ENCODE measurements at places on chromosomes 4 and X.

DNA sequence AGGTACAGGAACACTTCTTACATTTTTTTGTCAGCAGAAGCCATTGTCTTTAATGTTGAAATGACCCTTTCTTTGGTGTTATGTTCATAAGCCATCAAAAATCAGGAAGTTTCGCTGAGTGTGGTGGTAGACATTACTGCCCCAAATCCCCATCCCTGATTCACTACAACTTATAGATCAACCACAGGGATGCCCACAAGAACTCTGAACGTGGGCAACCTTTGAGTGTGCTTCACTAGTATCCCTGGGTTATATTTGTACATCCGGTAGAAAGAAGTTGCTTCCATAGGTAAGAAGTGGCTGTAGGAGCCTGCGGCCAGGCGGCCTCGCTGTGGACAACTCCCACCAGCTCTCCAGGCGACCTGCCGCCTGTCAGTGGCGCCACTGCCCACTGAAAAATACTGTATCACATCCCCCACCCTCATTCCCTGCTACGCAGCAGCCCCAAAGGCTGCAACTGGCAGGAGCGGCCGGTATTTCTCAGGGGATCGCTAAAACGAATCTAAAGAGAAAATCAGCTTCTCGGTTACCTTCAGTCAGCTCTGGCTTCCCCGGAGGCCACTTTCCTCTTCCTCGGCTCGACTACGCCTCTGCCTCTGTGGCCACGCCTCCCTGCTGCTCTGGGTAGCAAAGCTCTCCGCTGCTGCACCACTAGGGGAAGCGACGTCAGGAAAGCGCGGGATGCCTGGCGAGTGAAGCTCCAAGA lies 13.9 kb upstream of the ETDC start:
- DNase-seq: peak; percentile 70

DNA sequence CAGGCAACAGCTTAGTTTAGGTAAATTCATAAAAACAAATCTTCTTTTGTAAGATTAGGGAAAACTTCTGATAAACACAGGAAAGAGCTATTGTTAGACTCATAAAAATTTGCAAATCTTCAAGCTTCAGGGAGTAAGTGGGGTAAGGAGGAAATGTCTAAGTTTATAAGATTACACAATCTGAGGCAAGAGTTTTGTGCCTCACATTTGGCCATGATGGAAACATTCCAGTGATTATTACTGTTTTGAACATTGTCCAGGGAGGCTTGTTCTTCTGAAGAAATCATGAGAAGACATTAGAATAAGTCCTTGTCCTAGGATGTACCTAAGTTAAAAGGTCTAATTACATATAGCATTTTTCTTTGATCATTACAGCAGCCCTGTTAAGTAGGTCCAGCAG lies 72.8 kb downstream of the MAOB start:
- no peak for DNase-seq

DNA sequence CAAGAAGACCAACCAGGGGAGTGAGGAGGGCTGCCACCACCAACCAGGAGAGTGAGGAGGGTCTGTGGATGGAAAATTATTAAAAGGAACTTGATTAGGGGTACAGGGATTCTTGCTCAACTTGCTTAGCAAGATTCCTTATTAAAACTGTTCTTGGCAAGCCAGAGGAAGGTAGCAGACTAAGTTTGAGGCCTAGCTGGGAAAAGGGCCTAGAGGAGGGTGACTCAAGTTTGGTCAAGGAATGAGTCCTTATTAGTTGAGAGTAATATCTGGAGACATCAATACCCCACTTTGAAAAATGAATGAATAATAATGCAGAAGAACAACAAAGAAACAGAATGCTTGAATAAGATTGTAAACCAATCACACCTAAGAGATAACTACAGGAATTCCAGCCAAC lies 612.4 kb upstream of the ZFP42 start:
- no peak for DNase-seq

DNA sequence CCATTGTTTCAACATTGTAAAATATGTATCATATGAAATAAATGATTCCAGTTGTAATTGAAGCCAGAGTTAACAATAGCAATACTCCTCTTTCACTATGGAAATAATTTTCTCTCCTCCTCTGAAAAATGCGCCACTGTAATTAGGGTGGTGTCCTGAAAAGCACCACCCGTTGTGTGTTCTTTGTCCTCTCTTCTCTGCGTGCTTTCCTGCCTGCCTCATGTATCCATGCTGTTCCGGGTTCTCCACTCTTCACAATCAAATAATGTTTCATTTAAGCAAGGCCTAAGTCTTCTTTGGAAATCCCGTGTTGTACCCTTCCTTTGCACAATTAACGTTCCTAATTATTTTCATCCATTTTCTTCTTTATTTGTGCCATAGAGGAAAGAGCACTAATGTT lies 293.3 kb downstream of the ADGRL3 start:
- DNase-seq: no peak

GRCh38 chr4:111628437-111628836 lies 516.8 kb upstream of the FAM241A start:
- DNase-seq: no peak

- DNase-seq: no peak
Measured at GRCh38 chrX:154890990-154891639, 5.0 kb downstream of the F8A1 start.

- peak; percentile 61 for DNase-seq
Measured at GRCh38 chr4:6427439-6428090, 44.8 kb downstream of the PPP2R2C start.

- peak; percentile 88 for DNase-seq
Measured at GRCh38 chr4:78149751-78150542, 92.8 kb downstream of the FRAS1 start.
